ENCODE measurements at places on chromosomes 3 and 15.

GRCh38 chr3:100730524-100730923 lies 21.2 kb downstream of the TFG start:
- DNase-seq: no peak

GRCh38 chr3:4533489-4534443 lies 40.6 kb downstream of the ITPR1 start:
- peak; percentile 82 for DNase-seq

DNA sequence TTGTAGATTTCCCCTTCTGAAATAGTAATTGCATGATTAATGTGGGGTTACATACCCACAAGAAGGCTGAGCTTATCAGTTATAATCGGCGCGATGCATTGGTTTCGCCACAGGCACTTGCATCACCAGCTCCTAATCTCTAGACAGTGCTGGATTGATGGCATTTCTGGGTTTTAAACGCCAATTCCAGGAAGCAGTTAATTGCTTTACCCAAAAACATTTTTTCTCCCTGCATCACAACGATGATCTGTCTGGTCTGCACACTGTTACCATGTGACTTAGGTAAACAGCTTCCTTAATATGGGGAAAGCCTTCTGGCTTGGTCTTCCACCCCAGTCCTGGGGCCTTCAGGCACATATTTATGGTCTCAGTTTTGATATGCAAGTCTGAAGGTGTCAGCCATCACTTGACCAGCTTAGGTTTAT lies 70.0 kb upstream of the HEG1 start:
- no peak for DNase-seq

DNA sequence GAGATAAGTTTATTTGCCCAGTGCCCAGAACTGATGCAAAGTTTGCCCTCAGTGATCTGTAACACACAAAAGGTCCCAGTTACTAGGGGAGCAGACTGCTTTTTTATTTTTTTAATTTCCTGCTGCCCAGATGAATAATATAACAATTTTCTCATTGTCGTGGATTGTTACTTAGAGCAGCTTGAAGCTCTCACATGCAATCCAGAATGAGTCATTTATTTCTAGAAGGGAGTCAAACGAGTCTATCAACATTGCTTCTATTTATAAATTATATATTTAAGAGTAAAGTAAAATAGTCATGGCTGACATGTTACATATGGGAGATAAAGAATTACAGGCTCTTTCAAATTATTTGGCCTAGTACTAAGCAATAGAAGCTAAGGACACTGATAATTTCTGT lies 41.3 kb downstream of the MEIS2 start:
- no peak for DNase-seq

GRCh38 chr3:113018536-113019181 lies 27.9 kb downstream of the GTPBP8 start:
- no peak for DNase-seq

DNA sequence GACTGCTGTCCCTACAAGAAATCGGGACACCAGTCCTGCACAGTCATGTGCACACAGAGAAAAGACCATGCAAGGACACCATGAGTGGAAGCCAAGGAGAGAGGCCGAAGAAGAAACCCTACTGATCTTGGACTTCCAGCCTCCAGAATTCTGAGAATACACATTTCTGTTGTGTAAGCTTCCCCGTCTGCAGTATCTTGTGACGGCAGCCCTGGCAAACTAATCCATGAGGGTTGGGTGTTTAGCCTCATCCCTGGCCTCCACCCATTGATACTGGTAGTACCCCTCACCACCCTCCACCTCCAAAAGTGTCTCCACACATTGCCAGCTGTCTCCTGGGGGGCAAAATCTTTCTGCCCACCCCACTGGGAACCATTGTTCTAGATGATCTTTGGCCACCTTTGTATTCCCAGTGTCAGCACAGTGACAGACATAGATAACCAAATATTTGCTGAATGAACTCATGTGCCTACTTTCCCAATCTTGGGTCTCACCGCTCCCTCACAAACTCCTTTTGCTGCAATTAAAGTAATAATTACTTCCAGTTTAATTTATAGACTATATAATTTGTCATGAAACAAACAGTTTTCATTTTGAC lies 83.8 kb downstream of the RAD18 start:
- DNase-seq: no peak

Data from AML-193 (cell line).